ENCODE measurements at places on chromosomes 5 and 9.

DNA sequence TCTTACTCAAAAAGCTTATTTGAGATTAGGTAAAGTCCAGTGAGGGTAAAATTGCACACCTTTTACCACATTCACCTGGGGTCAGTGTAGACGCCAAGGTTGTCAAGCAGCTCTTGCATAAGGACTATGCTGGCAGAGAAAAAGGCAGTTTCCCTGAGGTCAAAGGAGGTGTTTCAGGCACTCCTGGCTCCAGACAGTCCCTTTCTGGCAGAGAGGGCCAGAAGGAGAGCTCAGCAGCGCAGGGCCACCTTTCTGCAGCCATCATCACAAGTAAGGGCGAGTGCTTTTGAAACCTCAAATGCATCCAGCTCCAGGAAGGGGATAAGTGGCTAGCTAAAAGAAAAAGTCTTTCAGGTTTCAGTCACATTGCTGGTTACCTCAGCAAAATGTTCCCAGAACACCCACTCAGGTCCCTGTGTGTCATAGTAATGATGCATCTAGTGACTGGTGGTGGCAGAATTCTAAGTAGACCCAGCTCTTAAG is 16.7 kb upstream of the IL13 start:
- peak; percentile 15 for DNase-seq

DNA sequence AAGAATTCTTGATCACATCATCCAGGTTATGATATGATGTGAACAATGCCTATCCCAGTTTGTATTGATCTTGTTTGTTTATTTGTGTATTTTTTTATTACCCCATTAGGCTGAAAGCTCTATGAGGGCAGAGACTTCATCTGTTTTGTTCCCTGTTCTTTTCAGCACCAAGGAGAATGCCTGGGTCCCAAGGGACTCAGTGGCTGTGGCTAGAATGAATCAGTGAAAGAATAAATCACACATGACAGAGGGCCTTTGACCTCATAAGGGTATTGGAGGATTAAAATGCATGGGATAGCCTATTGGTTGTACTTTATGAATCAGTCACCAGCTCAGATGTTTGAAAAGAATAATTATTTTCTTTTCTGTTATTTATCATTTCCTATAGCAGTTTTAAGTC is 292.2 kb downstream of the GAS1 start:
- DNase-seq: peak; percentile 9

DNA sequence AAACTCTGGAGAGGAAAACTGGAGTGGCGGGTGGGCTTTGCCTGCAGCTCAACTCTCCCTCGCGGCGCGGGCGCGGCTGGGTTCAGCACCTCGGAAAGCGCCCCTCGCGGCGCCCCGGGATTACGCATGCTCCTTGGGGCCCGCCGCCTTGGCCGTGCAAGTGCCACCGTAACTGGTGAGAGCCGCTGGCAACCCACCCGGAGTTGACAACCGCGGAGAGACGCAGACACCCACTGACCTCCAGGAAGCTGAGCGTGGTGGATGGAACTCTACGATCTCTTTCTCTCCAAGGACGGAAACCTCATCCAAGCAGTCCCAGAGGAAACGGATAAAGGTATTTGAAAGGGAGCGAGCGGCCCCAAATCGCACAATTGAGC is 194 bp upstream of the RXFP3 start:
- DNase-seq: no peak

GRCh38 chr5:89324990-89325389 is 442.0 kb upstream of the MEF2C start:
- DNase-seq: no peak

DNA sequence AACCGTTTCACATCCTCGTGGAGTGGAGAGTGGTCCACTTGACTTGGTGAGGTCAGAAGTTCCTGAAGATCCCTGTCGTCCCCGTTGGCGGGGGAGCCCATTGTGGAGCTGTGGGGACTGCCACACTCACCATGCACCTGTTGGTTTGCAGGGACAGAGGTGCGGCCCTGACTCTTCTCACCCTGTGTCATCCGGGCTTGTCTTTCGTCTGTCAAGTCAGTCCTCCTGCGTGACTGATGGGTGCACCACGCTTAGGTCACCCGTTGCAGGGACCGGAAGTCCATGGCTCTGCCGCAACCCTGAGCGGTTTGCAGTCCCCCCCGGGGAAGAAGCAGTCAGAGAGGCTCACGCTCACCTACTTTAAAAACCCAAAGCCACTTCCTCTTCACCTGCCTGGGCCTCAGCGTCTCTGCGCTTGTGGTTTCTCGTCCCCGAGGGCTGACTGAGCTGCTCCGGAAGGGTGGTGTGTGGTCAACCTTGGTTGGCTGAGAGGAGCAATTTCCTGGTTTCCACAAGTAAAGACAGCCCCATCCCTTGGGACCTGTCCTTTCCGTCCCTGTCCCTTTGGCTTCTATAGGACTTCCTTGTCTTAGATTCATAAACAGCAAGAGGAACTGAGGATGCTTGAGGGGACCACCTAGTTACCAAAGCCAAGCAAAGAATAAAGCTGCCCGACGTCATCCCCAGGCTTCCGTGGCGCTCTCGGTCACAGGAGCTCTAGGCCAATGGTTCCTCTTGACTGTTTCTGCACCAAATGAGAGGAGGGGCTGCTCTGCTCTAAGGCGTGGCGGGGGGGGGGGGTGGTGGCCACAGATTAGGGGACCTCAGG is 53.2 kb downstream of the USP20 start:
- DNase-seq: no peak
